Kidney (tissue), 22 donors: ENCODE measurements at places on chromosomes 6 and 20. TPM values are rescaled to one million over a fixed set of nuclear protein-coding genes. Genes with fewer than 3 reads are reported as not detected.

Gene FABP7
- not detected for polyA plus RNA-seq

Gene BAG2
- polyA plus RNA-seq, result 2.7 TPM

Gene RIMS4
- not detected for polyA plus RNA-seq

Gene RHAG
- polyA plus RNA-seq, result not detected

Gene MLIP
- polyA plus RNA-seq, result 1.7 TPM
